ENCODE measurements at places on chromosomes 3 and 15.

GRCh38 chr3:50542177-50543034, 25.1 kb downstream of the C3orf18 start:
- no peak overlapping the region for H3K27ac ChIP-seq
- peak; percentile 84 for DNase-seq
- H3K4me1 ChIP-seq = peaks cover 6% of the 10 kb centered on the region
- no peaks in the 10 kb centered on the region for H3K36me3 ChIP-seq
- no peak overlapping the region for H3K4me3 ChIP-seq

DNA sequence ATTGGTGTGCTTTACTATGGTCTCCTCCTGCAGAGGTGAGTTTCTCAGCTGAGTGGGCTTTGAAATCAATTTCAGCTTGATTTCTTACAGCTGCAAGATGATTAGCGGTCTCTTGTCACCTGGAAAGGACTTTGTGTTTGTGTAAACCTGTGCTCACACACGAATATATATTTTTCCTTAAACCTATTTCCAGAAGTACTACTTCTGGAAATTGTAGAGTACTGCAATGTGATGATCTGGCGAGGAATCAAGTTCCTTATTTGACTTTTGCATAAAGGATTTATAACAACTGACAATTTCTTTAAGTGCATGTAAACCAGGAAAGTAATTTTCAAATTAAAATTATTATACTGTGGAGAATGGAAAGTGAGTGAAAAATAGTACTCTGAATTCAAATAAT, 2.1 kb downstream of the MCTP2 start:
- no peak overlapping the region for H3K27ac ChIP-seq
- H3K36me3 ChIP-seq = no peaks in the 10 kb centered on the region
- no peak overlapping the region for H3K4me3 ChIP-seq
- DNase-seq = no peak
- H3K27me3 ChIP-seq = peaks cover 6% of the 10 kb centered on the region
- H3K4me1 ChIP-seq = no peaks in the 10 kb centered on the region

DNA sequence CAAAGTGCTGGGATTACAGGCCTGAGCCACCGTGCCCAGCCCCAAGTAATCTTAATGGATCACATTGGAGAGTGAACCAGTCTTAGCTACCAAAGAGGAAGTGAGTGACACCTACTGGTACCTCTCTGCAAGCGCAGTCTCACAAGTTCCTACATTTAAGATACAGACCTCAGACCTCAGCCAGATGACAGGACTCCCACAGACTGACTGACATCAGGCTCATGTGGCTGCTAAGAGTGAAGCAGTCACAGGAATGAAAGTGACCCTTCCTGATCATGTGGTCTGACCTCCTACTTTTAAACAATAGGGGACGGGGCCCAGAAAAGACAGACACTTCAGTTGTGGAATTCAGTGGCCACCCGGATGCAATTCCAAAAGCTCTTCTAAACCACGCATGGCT, 36.3 kb upstream of the GNB5 start:
- no peak overlapping the region for H3K4me3 ChIP-seq
- no peak overlapping the region for H3K27ac ChIP-seq
- no peaks in the 10 kb centered on the region for H3K27me3 ChIP-seq

- peaks cover 95% of the 10 kb centered on the region for H3K27me3 ChIP-seq
- no peak overlapping the region for H3K27ac ChIP-seq
- H3K36me3 ChIP-seq = no peaks in the 10 kb centered on the region
- H3K4me3 ChIP-seq = no peak overlapping the region
Measured at GRCh38 chr15:67824197-67824968, 926 bp upstream of the SKOR1 start.

DNA sequence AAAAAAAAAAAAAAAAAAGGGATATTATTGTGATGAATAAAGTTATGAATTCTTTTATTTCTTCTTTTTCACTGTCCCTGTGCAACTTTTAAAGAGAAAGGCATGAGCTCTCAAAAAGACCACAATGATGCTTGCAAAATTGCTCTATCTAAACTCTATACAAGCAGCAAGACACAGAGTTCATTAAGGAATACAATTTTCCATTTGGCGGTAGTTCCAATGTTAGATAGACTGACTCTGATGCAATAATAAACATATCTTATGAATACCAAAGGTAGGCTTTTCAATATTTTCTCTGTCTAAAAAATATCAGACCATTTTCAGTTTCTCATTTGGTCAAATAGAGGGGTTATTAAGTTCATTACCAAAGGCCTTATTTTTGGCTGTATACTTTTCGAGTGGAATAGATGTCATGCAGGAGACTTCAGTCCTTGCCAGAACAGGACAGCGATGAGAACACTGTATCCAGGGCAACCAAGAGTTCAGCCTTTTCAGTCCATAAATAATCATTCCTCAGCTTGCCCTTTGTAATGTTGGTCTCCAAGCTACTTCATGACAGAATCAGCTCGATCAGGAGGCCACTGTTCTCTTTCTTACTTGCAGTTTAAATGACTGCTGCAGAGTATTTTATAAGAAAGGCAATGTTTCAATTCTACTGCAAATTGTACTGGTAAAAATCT, 162.9 kb upstream of the FAM3D start:
- no peaks in the 10 kb centered on the region for H3K27me3 ChIP-seq
- DNase-seq = no peak
- H3K27ac ChIP-seq = no peak overlapping the region
- no peaks in the 10 kb centered on the region for H3K36me3 ChIP-seq
- no peak overlapping the region for H3K4me3 ChIP-seq

GRCh38 chr3:24182756-24183155, 237.7 kb downstream of the NR1D2 start:
- DNase-seq = no peak
- H3K4me1 ChIP-seq = no peaks in the 10 kb centered on the region
- no peaks in the 10 kb centered on the region for H3K27me3 ChIP-seq
- no peaks in the 10 kb centered on the region for H3K36me3 ChIP-seq
- H3K27ac ChIP-seq = no peak overlapping the region

GRCh38 chr3:169410430-169410829, 253.1 kb downstream of the MECOM start:
- H3K4me1 ChIP-seq = no peaks in the 10 kb centered on the region
- DNase-seq = no peak
- no peak overlapping the region for H3K4me3 ChIP-seq
- H3K27ac ChIP-seq = no peak overlapping the region
- H3K36me3 ChIP-seq = no peaks in the 10 kb centered on the region
- no peaks in the 10 kb centered on the region for H3K27me3 ChIP-seq

GRCh38 chr15:80832686-80833085, 53.5 kb downstream of the CEMIP start:
- H3K36me3 ChIP-seq = no peaks in the 10 kb centered on the region
- H3K4me1 ChIP-seq = peaks cover 12% of the 10 kb centered on the region
- DNase-seq = no peak
- H3K4me3 ChIP-seq = no peak overlapping the region

GRCh38 chr3:150414258-150414657, 6.2 kb downstream of the TSC22D2 start:
- H3K27me3 ChIP-seq = no peaks in the 10 kb centered on the region
- no peak for DNase-seq
- no peaks in the 10 kb centered on the region for H3K36me3 ChIP-seq
- no peaks in the 10 kb centered on the region for H3K4me1 ChIP-seq
- H3K27ac ChIP-seq = no peak overlapping the region
